ENCODE measurements at places on chromosomes 3 and 15. TPM values are rescaled to one million over a fixed set of nuclear protein-coding genes. Genes with fewer than 3 reads are reported as not detected.

GRCh38 chr15:40936709-40937666 lies 7.8 kb downstream of the DLL4 start:
- peaks cover 8% of the 10 kb centered on the region for H3K27me3 ChIP-seq
- DNase-seq: no peak
- H3K36me3 ChIP-seq: no peaks in the 10 kb centered on the region
- H3K4me3 ChIP-seq: no peak overlapping the region
- H3K27ac ChIP-seq: no peak overlapping the region

The CYFIP1 gene
- 12.7 TPM for total RNA-seq

GRCh38 chr3:88410259-88410658 lies 260.5 kb downstream of the C3orf38 start:
- no peaks in the 10 kb centered on the region for H3K36me3 ChIP-seq
- no peak for DNase-seq
- H3K27me3 ChIP-seq: no peaks in the 10 kb centered on the region
- H3K27ac ChIP-seq: no peak overlapping the region

GRCh38 chr3:130515755-130516154 lies 1.2 kb upstream of the COL6A6 start:
- H3K36me3 ChIP-seq: no peaks in the 10 kb centered on the region
- peaks cover 39% of the 10 kb centered on the region for H3K27me3 ChIP-seq
- H3K4me1 ChIP-seq: no peaks in the 10 kb centered on the region
- no peak overlapping the region for H3K27ac ChIP-seq

DNA sequence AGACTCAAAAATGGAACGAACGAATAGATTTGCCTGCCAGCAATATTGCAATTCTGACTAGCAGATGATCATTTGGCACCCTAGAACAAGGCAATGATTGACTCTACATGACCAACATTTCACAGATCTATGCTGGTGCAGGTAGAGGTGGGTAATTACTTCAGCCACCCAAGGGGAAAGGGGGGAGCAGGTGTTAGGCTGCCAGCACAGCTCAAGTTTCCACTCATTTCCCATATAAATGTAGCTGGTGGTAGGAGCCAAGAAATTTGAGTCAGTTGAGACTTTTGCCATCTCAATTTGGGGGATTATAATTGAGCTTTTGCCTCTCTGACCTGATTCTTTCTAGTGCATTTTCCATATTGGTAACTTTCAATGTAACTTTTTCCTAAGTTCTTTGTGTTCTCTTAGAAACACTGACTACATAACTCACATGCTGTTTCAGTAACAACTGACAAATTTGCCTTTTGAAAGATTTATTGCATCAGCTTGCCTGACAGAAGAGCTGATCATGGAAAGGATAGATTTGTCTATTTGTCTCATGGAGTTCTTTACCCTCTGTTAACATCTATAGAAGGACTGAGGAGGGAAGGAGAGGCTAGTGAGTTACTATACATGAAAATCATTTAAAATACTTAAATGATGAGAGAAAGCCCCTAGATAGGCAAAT lies 902.5 kb downstream of the ZPLD1 start:
- H3K27me3 ChIP-seq: no peaks in the 10 kb centered on the region

The MORC1 gene
- not detected for total RNA-seq

The NPAP1 gene
- total RNA-seq: not detected

The OSTN gene
- not detected for total RNA-seq

The STRA6 gene
- total RNA-seq: not detected

DNA sequence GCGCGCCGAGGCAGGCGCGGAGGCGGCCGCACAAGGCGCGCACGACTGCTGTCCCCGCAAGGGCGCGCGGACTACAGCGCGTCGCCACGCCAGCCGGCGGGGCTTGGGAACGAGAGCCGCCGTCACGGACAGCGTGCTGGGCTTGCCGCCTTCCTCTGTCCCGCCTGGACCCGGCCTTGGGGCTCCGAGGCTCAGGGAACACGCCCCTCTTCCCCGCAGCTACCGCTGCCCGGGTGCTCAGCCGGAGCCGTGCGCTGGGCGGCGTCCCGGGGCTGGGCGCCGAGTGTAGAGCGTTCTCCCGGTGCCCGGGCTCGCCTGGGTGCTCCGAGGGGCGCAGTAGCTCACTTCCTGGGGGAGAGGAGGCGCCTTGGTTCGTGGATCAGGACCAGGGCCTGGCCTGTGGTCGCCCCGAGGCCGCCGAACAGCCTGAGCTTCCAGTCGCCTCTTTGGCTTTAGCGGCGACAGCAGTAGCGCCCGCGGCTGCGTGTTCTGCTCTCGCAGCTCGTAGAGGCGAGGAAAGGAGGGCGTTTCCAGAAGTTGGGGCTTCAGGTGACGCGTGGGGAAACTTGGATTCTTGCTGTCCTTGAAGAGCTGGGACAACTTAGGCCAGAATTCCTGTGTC lies 226.7 kb upstream of the C2CD4B start:
- H3K27ac ChIP-seq: no peak overlapping the region
- H3K36me3 ChIP-seq: no peaks in the 10 kb centered on the region
- H3K27me3 ChIP-seq: peaks cover 52% of the 10 kb centered on the region
- peaks cover 18% of the 10 kb centered on the region for H3K4me1 ChIP-seq
- peak; percentile 63 for DNase-seq

DNA sequence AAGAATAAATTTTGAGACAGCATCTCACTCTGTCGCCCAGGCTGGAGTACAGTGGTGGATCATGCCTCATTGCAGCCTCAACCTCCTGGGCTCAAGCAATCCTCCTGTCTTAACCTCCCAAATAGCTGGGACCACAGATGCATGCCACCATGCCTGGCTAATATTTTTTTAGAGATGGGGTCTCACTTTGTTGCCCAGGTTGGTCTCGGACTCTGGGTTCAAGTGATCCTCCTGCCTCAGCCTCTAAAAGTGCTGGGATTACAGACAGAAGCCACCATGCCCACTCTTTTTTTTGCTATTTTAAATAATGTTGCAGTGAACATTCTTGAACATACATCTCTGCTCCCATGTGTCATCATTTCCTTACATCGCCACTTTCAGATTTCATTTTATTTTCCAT lies 6.8 kb upstream of the SLC51B start:
- no peak overlapping the region for H3K27ac ChIP-seq
- no peaks in the 10 kb centered on the region for H3K36me3 ChIP-seq
- H3K4me1 ChIP-seq: peaks cover 4% of the 10 kb centered on the region
